Pulmonary artery endothelial cell (primary cell): ENCODE measurements at places on chromosomes 2 and 18. TPM values are rescaled to one million over a fixed set of nuclear protein-coding genes. Genes with fewer than 3 reads are reported as not detected.

- DNase-seq = no peak
Measured at GRCh38 chr2:182266909-182267308, 159.9 kb downstream of the PDE1A start.

- DNase-seq = no peak
Measured at GRCh38 chr2:45259138-45259537, 249.9 kb upstream of the SIX2 start.

- DNase-seq = no peak
Measured at GRCh38 chr2:116145031-116145430, 1669.5 kb upstream of the DDX18 start.

DNA sequence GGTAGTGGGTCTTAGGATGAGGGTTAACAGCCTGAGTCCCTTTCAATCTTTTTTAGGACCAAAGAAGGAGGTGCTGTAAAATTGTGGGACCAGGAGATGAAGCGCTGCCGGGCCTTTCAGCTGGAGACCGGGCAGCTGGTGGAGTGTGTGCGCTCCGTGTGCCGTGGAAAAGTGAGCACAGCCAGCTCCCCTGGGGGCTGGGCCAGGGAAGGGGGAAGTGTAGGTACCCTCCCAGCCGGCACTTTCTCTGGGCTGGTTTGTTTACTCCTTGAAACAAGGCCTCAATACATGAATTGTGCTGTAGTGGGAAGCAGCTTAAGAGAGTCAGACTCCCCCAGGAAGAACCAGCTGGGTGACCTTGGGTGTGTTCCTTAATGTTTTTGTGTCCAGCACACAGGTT lies 90.1 kb downstream of the RTN4 start:
- no peak for DNase-seq

- no peak for DNase-seq
Measured at GRCh38 chr2:233227346-233227978, 24.0 kb upstream of the ATG16L1 start.

ASIC4 gene
- total RNA-seq = not detected in 2 replicates
